MM.1S (cell line): ENCODE measurements at places on chromosomes 5 and 9.

DNA sequence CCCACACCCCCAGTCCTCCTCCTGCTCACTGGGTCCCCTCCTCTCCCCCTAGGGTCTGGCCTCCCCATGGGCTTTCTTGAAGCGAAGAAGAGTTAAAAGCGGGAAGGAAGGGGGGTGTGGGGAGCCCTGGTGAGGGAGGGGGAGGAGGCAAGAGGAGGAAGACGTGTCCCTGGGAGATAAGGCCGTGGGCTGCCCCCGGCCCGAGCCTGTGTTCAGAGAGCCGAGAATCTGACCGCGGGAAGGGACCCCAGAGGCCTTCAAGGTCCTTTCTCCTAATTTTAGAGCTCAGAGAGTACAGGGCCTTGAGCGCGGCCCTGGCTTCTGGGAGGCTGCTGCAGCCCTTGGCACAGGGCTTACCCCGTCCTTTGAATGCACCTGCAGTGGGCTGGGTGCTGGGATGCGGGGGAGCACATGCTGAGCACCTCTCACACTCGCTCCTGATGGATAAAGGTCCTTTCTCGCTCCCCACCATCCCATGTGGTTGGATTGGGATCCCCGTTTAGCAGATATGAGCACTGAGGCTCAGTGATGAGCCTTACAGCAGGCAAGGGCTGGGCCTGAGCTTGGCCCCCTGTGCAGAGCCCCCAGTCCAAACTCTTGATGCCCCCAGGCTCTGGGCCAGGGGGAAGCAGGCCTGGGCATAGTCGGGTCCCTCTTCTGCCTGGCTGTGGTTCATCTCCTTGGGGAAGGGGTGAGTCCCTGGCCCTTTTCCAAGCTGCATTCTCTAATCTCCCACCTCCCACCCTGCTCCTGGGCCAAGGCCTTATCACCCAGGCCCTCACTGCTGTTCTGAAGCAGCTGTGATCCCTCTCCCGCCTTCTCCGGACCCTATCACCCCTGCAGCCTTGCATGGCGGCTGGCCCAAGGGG is 5.9 kb downstream of the GFI1B start:
- DNase-seq: no peak
- no peak overlapping the region for H3K4me3 ChIP-seq
- H3K27ac ChIP-seq: no peak overlapping the region
- no peaks in the 10 kb centered on the region for H3K4me1 ChIP-seq
- no peaks in the 10 kb centered on the region for H3K36me3 ChIP-seq

DNA sequence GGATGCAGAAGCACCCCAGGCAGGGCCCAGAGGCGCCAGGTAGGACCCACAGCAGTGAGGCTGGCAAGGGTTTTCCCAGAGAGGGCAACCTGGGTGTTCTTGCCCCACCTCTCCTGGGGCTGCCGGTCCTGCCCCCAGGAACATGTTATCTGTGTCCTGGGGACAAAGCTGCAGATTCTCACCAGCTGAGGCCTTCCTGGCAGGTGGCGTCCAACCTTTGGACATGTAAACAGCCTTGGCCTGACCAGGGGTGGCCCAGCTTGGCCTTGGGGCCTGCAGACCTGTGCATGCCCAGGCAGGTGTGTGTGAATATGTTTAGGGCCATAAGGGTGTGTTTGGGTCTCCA is 101.8 kb upstream of the LARP1 start:
- no peak for DNase-seq
- H3K4me1 ChIP-seq: no peaks in the 10 kb centered on the region
- H3K27me3 ChIP-seq: no peaks in the 10 kb centered on the region
- H3K36me3 ChIP-seq: no peaks in the 10 kb centered on the region

DNA sequence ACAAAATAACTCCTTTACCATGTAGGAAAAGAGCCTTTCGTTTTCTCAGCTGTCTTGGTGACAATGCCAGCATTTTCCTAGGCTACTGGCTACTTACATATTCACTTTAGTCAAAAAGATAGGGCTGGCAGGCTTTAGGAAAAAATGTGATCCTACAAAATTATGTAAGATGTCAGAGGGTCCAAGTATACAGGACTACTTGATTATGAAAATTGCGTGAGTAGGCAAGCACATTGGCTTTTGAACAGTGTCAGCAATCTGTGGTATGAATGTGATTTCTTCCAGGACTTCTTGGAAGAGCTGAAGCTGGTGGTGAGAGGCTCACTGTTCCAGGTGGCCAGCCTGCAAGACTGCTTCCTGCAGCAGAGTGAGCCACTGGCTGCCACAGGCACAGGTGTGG is 22.8 kb downstream of the THBS4 start:
- no peak for DNase-seq
- no peaks in the 10 kb centered on the region for H3K27me3 ChIP-seq
- H3K27ac ChIP-seq: no peak overlapping the region
- H3K4me1 ChIP-seq: no peaks in the 10 kb centered on the region

GRCh38 chr5:26553079-26553478 is 485.3 kb downstream of the CDH9 start:
- no peak overlapping the region for H3K27ac ChIP-seq
- H3K36me3 ChIP-seq: no peaks in the 10 kb centered on the region
- DNase-seq: no peak
- no peaks in the 10 kb centered on the region for H3K4me1 ChIP-seq
- no peaks in the 10 kb centered on the region for H3K27me3 ChIP-seq

- no peak for DNase-seq
- H3K36me3 ChIP-seq: no peaks in the 10 kb centered on the region
- no peaks in the 10 kb centered on the region for H3K4me1 ChIP-seq
- H3K27me3 ChIP-seq: no peaks in the 10 kb centered on the region
Measured at GRCh38 chr9:87389936-87390335, 107.7 kb upstream of the DAPK1 start.

GRCh38 chr9:137530331-137530730 is 19.9 kb downstream of the PNPLA7 start:
- H3K4me1 ChIP-seq: peaks cover 9% of the 10 kb centered on the region; the same call in 1 of the 2 replicates
- H3K27me3 ChIP-seq: peaks cover 13% of the 10 kb centered on the region
- H3K4me3 ChIP-seq: no peak overlapping the region

DNA sequence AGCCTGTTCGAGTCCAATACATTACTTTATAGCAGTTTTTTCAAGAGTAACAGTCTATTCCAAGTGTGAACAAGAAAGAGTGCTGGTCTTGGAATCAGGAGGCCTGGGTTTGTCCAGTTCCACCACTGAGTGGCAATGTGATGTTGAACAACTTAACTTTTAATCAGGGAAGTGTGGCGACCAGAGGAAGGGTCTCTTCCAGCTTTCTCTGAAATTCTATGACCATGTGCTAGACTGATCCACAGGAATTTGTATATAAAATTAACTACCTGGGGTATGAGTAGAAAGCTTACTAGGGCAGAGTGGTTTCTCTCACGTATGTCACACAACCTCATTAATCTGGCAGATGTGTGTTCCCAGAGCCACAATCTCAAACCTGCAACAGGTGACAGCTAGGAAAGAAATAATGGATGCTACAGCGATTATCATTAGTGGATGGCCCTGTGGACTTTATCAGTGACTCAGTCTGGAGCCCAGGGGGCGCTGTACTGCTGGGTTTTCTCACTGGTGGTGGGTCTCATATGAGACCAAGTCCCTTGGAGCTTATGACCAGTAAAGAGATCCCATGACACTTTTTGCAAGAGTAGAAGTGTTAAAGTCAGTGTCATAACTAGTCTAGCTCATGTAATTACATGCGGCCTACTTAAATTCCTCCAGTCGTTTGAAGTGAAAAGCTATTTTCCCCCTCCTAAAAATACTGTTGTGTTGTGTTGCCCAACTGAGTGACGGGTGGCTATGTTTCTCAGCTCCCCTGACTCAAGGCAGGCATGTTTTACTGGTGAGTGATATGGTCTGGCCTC is 116.5 kb downstream of the GDNF start:
- no peak for DNase-seq
- H3K36me3 ChIP-seq: no peaks in the 10 kb centered on the region
- no peak overlapping the region for H3K4me3 ChIP-seq
- H3K27me3 ChIP-seq: no peaks in the 10 kb centered on the region

DNA sequence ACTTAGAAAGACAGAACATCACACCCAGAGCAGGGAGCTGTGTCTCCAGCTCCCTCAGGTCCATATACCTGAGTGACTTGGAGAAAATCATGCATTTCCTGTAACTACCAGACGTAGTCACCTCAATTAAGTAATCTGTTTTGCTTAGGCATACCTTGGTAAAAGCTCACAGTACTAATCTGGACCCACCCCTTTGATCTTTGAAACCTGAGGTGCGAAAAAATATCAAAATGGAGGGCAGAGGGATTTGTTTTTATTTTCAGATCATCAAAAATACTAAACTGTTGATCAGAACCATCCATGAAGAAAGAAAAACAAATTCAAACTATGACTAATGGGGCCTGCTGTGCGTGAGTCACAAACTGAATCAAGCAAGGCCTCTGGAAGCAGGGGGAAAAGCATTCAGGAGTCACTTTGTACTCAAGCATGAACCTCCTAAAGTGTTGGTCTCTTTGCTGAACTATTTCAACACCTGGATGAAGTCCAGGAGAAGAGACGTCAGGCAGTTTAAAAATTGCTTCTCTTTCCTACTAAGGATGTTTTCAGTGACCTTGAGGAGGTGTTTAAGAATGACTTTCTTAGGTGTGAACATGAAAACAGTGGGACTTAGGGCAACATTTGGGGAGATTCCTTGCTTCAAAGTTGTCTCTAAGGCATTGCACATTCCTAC is 76.3 kb downstream of the MUSK start:
- H3K27me3 ChIP-seq: no peaks in the 10 kb centered on the region
- no peak overlapping the region for H3K4me3 ChIP-seq
- H3K36me3 ChIP-seq: no peaks in the 10 kb centered on the region
- H3K4me1 ChIP-seq: no peaks in the 10 kb centered on the region
- H3K27ac ChIP-seq: no peak overlapping the region

GRCh38 chr5:457195-457961 is 14.4 kb downstream of the EXOC3 start:
- peaks cover 7% of the 10 kb centered on the region for H3K4me1 ChIP-seq
- H3K4me3 ChIP-seq: no peak overlapping the region
- H3K27me3 ChIP-seq: no peaks in the 10 kb centered on the region

DNA sequence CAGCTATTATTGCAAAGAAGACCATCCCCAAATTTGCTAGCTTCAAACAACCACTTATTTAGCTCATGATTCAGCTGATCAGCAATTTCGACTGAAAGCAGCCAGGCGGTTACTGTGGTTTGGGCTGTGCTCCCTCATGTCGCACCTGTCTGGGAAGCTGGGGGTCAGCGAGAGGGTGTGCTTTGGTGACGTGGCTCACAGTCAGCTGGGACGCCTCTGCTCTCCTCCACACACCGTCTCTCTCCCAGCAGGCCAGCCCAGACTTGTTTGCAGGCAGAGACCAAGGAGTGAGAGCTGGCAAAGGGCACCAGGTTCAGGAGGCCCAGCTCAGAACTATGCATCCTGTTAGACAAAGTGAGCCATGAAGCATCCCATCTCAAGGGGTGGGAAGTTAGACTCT is 140.9 kb downstream of the SYK start:
- no peaks in the 10 kb centered on the region for H3K36me3 ChIP-seq
- peak overlapping the region; percentile 98 for H3K27ac ChIP-seq
- peaks cover 64% of the 10 kb centered on the region for H3K4me1 ChIP-seq
- no peaks in the 10 kb centered on the region for H3K27me3 ChIP-seq
- DNase-seq: peak; percentile 99

- no peaks in the 10 kb centered on the region for H3K27me3 ChIP-seq
- H3K4me3 ChIP-seq: no peak overlapping the region
- no peak overlapping the region for H3K27ac ChIP-seq
- DNase-seq: no peak
Measured at GRCh38 chr5:56100439-56101176, 105.8 kb upstream of the IL6ST start.

DNA sequence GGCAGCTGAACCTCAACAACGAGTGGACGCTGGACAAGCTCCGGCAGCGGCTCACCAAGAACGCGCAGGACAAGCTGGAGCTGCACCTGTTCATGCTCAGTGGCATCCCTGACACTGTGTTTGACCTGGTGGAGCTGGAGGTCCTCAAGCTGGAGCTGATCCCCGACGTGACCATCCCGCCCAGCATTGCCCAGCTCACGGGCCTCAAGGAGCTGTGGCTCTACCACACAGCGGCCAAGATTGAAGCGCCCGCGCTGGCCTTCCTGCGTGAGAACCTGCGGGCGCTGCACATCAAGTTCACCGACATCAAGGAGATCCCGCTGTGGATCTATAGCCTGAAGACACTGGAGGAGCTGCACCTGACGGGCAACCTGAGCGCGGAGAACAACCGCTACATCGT is 12.4 kb upstream of the PHYHD1 start:
- no peak for DNase-seq
- no peaks in the 10 kb centered on the region for H3K4me1 ChIP-seq
- no peak overlapping the region for H3K27ac ChIP-seq
- no peak overlapping the region for H3K4me3 ChIP-seq
- H3K27me3 ChIP-seq: no peaks in the 10 kb centered on the region

DNA sequence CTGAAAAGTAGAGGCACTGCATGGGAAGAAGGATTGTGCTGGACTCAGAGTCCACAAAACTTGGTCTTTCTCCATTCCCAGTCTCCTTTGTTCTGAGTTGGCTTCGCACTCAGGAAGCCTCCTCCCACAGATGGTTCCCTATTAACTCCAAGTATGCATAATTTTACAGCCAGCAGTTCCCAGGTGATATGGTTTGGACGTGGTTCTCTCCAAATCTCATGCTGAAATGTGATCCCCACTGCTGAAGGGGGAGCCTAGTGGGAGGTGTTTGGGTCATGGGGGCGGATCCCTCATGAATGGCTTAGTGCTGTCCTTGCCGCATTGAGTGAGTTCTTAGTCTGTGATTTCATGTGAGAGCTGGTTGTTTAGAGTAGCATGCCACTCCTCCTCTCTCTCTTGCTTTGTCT is 86.6 kb downstream of the FEM1C start:
- no peaks in the 10 kb centered on the region for H3K4me1 ChIP-seq
- no peaks in the 10 kb centered on the region for H3K36me3 ChIP-seq
- H3K27ac ChIP-seq: no peak overlapping the region
- no peak for DNase-seq
- no peaks in the 10 kb centered on the region for H3K27me3 ChIP-seq

DNA sequence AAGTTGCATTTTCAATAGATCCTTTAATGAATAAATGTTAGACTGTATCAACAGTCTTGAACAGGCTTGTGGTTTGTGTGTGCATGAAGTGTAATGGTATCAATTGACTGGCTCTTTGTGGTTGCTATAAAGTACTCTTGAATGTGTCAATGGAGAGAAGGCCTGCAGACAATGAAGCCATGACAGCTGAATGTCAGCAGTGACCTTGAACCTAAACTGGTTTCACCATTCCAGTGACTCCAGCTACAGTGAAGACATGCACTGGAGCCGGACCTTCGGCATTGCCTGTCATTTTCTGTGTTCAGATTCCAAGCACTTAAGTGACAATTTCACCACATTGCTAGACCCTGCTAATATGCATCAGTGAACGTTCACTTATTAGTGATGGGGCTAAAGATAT is 276.0 kb upstream of the TMEM161B start:
- no peaks in the 10 kb centered on the region for H3K36me3 ChIP-seq
- 0 out of 2 replicates have a peak, but pooled peaks cover 4% of the 10 kb centered on the region for H3K4me1 ChIP-seq
- no peak overlapping the region for H3K4me3 ChIP-seq

GRCh38 chr9:94140791-94141790 is 56.8 kb downstream of the PTPDC1 start:
- no peaks in the 10 kb centered on the region for H3K27me3 ChIP-seq
- H3K27ac ChIP-seq: no peak overlapping the region
- H3K4me1 ChIP-seq: no peaks in the 10 kb centered on the region
- H3K36me3 ChIP-seq: no peaks in the 10 kb centered on the region

- no peak for DNase-seq
- no peak overlapping the region for H3K4me3 ChIP-seq
- no peaks in the 10 kb centered on the region for H3K27me3 ChIP-seq
- no peak overlapping the region for H3K27ac ChIP-seq
- no peaks in the 10 kb centered on the region for H3K36me3 ChIP-seq
- no peaks in the 10 kb centered on the region for H3K4me1 ChIP-seq
Measured at GRCh38 chr5:6315580-6315979, 62.8 kb downstream of the MED10 start.
